ENCODE measurements at places on chromosomes 2 and 18.

GRCh38 chr18:36821681-36822080, 7.1 kb downstream of the TPGS2 start:
- no peak for DNase-seq

DNA sequence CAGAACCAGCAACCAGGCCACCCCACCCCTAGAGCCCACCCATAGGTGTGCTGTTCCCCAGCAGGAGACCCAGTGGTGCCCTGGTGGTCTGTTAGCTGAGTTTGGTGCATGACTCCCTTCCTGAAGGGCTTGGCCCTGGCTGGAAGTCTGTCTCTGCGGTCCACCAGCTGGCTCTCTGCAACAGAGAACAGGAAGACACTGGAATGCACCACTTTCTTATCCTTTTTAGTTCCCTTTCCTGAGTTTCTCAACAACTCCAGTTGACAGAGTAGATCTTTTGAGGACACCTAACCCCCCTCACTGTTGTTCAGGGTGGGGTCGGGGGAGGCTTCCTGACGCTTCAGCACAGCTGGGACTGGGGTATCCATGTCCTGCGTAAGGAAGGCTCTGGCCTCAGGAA, 11.9 kb upstream of the RPL37A start:
- peak; percentile 45 for DNase-seq

GRCh38 chr2:3669656-3670055, 11.7 kb downstream of the ALLC start:
- no peak for DNase-seq

DNA sequence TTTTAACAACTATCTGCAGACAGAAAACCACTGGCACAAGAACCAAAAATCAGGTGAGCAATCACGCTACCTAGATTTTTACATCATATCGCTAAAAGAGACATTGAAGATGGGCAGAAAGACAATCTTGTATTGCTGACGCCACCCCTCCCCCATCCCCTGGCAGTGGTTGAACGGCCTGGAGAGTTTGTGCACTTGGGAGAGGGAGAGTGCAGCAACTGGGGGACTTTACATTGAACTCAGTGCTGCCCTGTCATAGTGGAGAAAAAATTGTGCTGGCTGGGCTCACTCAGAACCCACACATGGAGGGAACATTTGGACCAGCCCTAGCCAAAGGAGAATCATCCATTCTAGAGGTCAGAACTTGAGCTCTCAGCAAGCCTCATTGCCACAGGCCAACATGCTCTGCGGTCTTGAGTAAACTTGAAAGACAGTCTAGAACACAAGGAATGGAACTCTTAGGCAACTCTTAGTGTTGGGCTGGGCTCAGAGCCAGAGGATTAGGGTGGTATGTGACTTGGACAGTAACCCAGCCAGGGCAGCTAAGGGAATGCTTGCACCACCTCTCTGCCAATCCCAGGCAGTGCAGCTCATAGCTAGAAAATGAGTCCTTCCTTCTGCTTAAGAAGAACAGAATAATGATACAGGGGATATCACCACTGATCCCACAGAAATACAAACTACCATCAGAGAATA, 220.0 kb upstream of the CYP26B1 start:
- peak; percentile 27 for DNase-seq

DNA sequence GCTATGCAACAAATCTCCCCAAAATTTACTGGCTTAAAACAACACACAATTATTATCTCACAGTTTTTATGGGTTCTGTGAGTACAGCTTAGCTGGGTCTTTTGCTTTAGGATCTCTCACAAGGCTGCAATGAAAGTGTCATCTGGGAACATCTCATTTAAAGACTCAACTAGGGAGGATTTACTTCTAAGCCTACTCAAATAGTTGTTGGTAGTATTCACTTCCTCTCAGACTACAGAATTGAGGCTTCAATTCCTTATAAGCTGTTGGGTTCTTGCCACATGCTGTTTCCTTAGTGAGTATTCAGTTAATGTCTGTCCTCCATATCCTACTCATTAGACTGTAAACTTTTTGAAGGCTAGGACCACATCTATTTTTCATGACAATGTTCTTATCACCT, 72.3 kb downstream of the MDH1 start:
- DNase-seq, result peak; percentile 48

DNA sequence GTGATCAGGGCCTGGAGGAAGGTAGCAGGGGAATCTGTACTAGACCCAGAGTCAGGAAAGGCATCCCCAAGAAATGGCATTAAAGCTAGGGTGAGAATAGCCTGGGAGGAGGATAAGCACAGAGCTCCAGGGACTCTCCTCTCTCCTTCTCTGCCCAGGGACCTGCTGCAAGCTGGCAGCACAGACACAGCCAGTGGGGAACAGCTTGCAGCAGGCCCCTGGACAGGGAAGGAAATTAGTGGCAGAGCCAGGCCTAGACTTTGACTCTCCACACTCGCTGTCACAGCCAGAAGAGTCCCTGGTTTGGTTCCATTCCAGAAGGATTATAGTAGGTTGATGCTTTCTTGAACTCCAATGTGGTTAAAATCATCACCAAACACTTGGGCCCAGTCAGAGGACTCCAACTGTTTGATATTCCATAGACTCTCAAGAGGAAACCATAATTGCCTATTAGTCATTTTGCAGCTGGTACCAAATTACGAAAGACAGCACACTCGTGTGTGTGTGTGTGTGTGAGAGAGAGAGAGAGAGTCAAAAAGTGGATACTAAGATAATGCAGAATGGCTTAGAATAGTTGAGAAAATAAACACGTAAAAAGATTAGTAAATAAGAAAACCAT, 95.5 kb upstream of the ATP8B1 start:
- peak; percentile 29 for DNase-seq

GRCh38 chr2:173862612-173863217, 102.5 kb downstream of the SP3 start:
- no peak for DNase-seq

- no peak for DNase-seq
Observed at GRCh38 chr2:194020155-194020554, 1636.9 kb upstream of the SLC39A10 start.

Measured in dermis blood vessel endothelial cell (primary cell).